C1 segment of cervical spinal cord (tissue), 14 donors: ENCODE measurements at places on chromosomes 5 and 9.

DNA sequence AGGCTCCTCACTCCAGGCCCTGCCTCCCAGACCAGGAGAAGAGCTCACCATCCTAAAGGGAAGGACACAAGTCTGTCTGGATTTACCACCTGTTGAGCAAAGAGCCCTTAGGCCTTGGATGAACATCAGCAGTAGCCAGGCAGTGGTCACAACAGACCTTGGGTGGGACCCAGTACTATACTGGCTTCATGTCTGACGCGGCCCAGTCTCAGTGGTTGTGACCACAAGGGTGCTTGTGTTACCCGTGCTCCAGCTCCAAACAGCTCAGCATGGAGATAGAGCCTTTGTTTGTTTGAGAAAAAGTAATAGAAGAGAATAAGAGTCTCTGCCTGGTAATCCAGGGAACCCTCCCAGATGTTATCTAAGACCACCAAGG is 617.4 kb downstream of the BRINP1 start:
- DNase-seq, result no peak

DNA sequence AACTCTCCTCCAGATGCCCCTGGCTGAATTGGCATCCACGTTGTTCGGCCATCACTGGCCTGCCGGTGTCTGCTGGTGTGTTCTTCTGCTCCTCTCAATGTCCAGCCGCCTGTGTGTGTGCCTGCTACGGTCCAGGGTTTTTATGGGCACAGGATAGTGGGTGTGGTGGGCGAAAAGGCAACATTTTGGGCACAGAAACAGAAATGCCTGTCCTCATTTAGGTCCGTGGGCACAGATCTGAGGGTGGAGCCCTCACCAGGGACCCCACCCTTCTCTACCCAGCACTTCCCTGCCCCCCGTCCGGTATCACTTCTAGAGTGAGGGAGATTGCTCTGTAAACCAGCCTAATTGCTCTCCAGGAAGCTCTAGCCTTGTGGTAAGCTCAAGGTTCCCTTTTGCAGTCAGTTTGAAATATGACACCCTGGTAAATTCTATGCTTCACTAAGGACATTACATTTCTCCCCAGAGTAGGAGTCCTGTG is 410.1 kb downstream of the MAT2B start:
- no peak for DNase-seq

- no peak for DNase-seq
Measured at GRCh38 chr5:17748941-17749340, 114.7 kb downstream of the TAF11L14 start.

DNA sequence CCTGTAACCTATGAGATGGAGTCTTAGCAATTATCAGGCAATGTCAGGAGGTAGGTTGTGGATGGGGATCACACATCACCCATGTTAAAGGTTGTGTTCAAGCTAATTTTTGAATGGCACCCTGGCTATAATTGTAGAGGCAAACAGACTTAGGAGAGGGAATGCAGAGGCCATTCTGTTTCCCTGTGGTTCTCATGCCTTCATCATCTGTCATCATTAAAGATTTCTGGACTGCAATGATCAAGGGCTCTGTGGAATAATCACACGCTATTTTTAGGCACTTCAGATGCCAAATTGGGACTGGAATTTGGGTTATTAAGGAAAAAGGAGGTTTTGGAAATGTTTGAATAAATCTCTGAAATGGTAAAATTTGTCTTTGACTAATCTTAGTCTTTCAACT is 1065.4 kb downstream of the TAF11L14 start:
- DNase-seq, result no peak

- no peak for DNase-seq
Measured at GRCh38 chr9:3874449-3875360, 348.9 kb upstream of the RFX3 start.

DNA sequence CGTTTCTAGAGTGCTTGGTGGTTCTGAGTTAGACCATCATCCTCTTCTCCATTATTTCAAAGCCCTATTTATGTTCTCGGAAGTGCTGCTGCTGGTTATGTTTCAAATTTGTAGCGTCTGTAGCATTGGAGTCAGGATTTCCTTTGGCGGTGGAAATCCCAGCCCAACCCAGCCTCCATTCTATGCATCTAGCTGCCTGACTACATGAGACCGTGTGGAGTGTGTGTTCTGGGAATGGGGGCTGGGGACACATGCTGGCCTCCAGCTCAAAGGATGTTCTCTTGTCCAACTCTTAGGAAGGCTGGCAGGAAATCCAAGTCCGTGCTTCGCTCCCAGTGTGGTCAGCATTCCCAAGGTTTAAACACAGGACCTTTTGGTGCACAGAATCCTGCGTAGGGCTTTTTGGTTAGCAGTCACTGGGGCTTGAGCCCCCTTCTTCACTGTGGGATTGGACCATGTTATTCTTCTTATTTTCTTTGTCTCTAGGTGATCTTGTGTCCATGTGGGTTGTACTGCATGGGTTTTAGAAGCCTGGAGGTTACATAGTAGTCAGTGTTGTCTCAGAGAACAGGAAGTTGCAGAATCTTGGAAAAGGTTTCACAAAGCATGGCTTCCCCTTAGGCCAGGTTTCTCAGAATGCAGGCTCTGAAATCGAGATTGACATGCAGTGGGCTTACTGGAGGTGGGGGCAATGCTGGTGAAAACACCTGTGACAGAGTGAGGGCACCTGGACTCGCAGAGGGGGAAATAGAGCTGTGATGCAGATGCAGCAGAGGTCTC is 132.2 kb downstream of the ARHGAP26 start:
- no peak for DNase-seq

- no peak for DNase-seq
Measured at GRCh38 chr5:127031863-127032232, 1.5 kb upstream of the MARCHF3 start.

GRCh38 chr5:173963867-173964441 is 25.0 kb upstream of the C5orf47 start:
- peak; percentile 33 for DNase-seq

GRCh38 chr9:38418366-38418765 is 5.9 kb downstream of the IGFBPL1 start:
- no peak for DNase-seq

GRCh38 chr9:120284821-120285220 is 295.1 kb downstream of the CDK5RAP2 start:
- no peak for DNase-seq

GRCh38 chr5:74641735-74642542 is 1.4 kb upstream of the ENC1 start:
- no peak for DNase-seq

DNA sequence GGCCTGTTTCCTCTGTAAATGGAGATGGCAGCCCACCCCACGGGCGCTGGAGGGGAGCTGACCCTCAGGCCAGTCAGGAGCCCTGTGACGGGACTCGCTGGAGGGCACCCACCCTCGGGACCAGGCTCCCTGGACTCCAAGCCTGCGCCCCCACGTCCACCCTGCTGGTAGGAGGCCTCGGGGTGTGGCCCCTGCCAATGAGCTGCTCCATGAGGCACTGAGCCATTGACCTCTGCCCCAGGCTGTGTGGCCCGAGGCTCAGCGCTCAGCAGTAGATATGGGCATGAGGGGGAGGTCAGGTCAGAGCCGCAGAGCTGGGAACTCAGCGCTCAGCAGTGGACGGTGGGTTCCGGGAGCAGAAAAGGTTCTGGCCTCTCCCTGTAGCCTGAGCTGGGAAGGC is 52.3 kb upstream of the EGFL7 start:
- DNase-seq, result no peak

DNA sequence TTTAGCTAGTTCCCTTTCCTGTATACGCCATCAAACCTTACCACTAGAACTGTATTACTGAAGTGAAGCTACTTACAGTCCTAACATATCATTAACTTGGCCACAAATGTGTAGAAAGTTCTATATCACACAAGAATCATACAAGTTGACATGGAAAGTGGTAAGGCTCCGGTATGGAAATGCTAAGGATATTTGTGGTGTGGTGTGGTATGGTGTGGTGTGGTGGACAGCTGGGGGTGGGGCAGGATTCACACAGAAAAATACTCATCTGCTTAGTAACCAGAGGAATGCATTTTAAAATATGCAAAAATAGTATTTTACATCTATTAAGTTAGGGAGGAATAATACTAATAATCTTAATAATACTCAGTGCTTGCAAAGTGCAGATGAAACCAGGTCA is 69.4 kb downstream of the TRPC7 start:
- DNase-seq, result no peak
